Activated naive CD8-positive, alpha-beta T cell treated with anti-CD3 and anti-CD28 coated beads, Interleukin-2, amount 10 ng/mL, durations not matched to agents 7 days and 5 days (primary cell): ENCODE measurements at places on chromosomes 1 and 21. TPM values are rescaled to one million over a fixed set of nuclear protein-coding genes. Genes with fewer than 3 reads are reported as not detected.

AIRE gene
- total RNA-seq: not detected

DNA sequence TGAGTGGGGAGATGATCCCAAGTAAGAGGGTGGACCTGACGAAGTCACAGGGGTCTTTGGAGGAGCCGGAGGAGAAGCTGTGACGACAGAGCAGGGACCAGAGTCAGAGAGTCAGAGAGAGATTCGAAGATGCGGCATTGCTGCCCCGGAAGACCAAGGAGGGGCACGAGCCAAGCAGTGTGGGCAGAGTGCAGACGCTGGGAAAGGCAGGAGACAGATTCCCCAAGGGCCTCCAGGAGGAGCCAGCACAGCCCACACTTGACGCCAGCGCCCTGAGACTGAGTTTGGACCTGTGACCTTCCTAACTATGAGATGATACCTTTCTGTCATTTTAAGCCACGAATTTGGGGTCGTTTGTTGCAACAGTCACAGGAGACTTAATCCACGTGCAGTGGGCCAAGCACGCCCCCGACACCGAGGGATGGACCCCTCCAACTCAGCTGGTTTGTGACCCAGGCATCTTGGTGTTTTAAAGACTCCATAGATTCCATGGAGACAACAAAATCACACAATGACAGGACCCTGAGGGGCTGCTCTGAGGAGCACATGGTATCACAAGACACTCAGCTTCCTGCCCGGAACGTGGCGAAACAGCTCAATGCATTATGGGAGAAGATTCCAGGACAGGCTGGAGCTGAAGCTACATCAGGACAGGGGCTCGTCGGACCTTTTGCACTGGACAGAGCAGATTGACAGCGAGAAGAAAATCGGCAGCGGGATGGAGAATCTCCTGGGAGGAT, 11.0 kb upstream of the TFF1 start:
- peaks cover 8% of the 10 kb centered on the region for H3K4me1 ChIP-seq
- H3K4me3 ChIP-seq: no peak overlapping the region
- no peaks in the 10 kb centered on the region for H3K27me3 ChIP-seq

- peaks cover 10% of the 10 kb centered on the region for H3K4me1 ChIP-seq
- no peak for DNase-seq
- peaks cover 25% of the 10 kb centered on the region for H3K27me3 ChIP-seq
- H3K4me3 ChIP-seq: no peak overlapping the region
- H3K27ac ChIP-seq: no peak overlapping the region
Observed at GRCh38 chr1:204382714-204383083, 23.0 kb upstream of the PLEKHA6 start.

DNA sequence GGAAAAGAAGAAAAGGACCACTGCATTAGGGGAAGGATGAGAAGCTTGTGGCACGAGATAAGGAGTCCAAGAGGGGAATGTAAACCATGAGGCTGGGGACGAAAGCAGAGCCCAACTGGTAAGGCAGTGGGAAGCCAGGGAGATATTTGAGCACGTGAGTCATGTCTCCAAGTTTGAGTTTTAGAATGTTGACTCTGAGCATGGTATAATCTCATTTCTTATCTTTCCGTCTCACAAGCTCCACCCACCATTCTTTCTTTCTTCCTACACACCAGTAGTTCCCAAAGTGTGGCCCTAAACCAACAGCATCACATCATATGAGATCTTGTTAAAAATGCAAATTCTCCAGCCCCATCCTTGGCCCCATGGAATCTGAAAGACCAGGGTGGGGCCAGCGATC, 145.3 kb downstream of the PLPP3 start:
- H3K4me1 ChIP-seq: no peaks in the 10 kb centered on the region
- H3K4me3 ChIP-seq: no peak overlapping the region
- no peaks in the 10 kb centered on the region for H3K36me3 ChIP-seq
- peaks cover 4% of the 10 kb centered on the region for H3K27me3 ChIP-seq
- no peak for DNase-seq
